ENCODE measurements at places on chromosomes 16 and 17. TPM values are rescaled to one million over a fixed set of nuclear protein-coding genes. Genes with fewer than 3 reads are reported as not detected.

Gene KRTAP2-2
- not detected for total RNA-seq

Gene ZNF469
- total RNA-seq = 6.3 TPM

Gene ITGB4
- 4.1 TPM for total RNA-seq

Gene AATF
- total RNA-seq = 44.8 TPM

Gene PERCC1
- total RNA-seq = not detected

Gene PRSS22
- total RNA-seq = not detected

Gene OR1F1
- total RNA-seq = not detected

Gene ABCA8
- 0.60 TPM for total RNA-seq

Gene PSMB3
- total RNA-seq = 227 TPM

Gene ACOX1
- total RNA-seq = 45.1 TPM

Gene PRSS27
- 0.60 TPM for total RNA-seq

Gene NOG
- 2.1 TPM for total RNA-seq

Gene ACSM2B
- not detected for total RNA-seq

Gene LGALS9B
- not detected for total RNA-seq

Gene GAST
- total RNA-seq = not detected

All from endothelial cell of umbilical vein (primary cell).